ENCODE measurements at places on chromosomes 12 and 14.

GRCh38 chr12:90501412-90501811, 453.6 kb downstream of the CCER1 start:
- DNase-seq, result no peak

DNA sequence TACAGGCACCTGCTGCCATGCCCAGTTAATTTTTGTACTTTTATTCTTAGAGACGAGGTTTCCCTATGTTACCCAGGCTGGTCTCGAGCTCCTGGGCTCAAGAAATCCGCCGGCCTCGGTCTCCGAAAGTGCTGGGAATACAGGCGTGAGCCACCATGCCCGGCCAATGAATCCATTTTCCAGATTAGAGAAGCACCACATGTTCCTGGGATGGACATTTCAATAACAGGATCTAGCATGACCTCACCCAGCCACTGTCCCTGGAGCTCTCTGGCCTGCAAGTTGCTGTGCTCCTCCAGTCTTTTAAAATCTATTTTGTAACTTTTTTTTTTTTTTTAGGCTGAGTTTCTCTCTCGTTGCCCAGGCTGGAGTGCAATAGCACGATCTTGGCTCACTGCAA, 2.2 kb downstream of the GPR132 start:
- DNase-seq, result no peak

DNA sequence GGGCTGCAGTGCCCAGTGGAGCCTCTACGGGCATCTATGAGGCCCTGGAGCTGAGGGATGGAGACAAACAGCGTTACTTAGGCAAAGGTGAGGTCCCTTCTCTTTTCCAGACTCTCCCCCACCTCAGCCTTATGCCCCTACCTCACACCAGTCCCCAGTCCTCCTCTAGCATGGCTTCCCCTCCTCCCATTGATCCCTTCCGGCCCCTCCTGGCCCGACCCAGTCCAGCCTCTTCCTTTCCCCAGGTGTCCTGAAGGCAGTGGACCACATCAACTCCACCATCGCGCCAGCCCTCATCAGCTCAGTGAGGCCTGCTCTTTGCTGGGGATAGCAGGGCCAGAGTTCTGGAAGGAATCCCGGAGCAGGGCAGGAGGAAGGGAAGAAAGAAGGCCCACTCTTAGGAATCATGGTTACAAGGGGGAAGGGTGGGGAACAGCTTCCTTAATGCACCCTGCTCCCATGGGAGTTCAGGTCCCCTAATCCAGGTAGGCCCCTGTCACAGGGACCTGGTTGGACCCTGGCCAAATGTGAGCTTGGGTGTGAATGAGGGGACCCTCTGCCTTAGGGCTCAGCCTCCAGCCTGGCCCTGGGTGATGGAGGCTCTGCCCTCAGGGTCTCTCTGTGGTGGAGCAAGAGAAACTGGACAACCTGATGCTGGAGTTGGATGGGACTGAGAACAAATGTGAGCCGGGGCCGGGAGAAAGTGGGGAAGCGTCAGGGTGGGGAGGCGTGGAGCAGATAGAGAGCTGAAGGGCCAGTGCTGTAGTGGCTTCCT, 2.2 kb downstream of the ENO2 start:
- DNase-seq, result no peak

GRCh38 chr12:124493809-124494750, 73.3 kb downstream of the NCOR2 start:
- DNase-seq, result no peak

- no peak for DNase-seq
Observed at GRCh38 chr14:73393375-73393774, 65.0 kb downstream of the NUMB start.
